ENCODE measurements at places on chromosomes 11 and 22. TPM values are rescaled to one million over a fixed set of nuclear protein-coding genes. Genes with fewer than 3 reads are reported as not detected.

Gene UCP2
- total RNA-seq = 407 TPM

Gene FGF4
- total RNA-seq = not detected

Gene HTR3B
- total RNA-seq = not detected

Gene ENTHD1
- 0.13 TPM for total RNA-seq

Gene KCNK7
- 0.80 TPM for total RNA-seq

Measured in activated CD4-positive, alpha-beta memory T cell treated with anti-CD3 and anti-CD28 coated beads, Interleukin-2, amount 10 ng/mL, durations not matched to agents 7 days and 5 days (primary cell).